ENCODE measurements at places on chromosomes 1 and 21. TPM values are rescaled to one million over a fixed set of nuclear protein-coding genes. Genes with fewer than 3 reads are reported as not detected.

EPHB2 gene
- 55.5 TPM for total RNA-seq

EDARADD gene
- total RNA-seq, result 1.1 TPM

CELA2A gene
- not detected for total RNA-seq

HES2 gene
- total RNA-seq, result not detected

MYBPHL gene
- not detected for total RNA-seq

UBIAD1 gene
- 9.9 TPM for total RNA-seq

DVL1 gene
- total RNA-seq, result 11.7 TPM

ZNF669 gene
- 11.3 TPM for total RNA-seq

CKS1B gene
- 248 TPM for total RNA-seq

TPTE gene
- 3.7 TPM for total RNA-seq

DNA sequence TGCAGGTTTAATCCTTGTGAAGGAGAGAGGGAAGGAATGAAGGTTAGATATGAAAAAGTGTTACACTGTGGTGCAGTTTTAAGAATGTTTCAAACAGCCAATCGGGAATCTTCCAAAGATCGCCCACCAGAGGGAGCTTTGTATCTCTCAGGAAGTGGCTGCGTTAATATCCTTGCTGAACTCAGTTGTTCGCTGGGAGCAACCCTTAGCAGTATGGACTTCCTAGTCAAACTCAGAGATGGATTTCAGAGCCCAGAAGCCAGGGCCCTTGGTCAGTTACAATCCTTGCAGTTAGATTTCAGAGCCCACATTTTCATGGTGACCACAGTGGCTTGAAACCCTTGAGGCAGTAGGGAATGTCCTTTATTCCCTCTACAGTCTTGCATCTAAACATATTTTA, 136.2 kb downstream of the NTNG1 start:
- peak; percentile 21 for DNase-seq

GRCh38 chr1:165524639-165525285, 19.0 kb upstream of the LRRC52 start:
- DNase-seq, result no peak

- DNase-seq, result no peak
These were observed 598 bp upstream of the ADIPOR1 start for GRCh38 chr1:202958544-202959275.

- no peak for DNase-seq
These were observed 65.6 kb downstream of the OPTC start for GRCh38 chr1:203559523-203559922.

DNA sequence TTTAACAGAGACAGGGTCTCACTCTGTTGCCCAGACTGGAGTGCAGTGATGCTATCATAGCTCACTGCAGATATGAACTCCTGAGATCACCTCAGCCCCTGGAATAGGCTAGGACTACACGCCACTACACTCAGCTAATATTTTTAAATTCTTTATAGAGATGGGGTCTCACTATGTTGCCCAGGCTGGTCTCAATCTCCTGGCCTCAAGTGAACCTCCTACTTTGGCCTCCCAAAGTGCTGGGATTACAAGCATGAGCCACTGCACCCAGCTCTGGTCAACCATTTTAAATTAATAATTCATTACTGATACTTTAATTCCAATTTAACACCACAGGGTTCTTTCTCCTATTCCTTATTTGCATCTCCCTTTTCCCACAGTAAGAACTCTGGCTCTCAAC, 18.5 kb upstream of the EPS15 start:
- no peak for DNase-seq

DNA sequence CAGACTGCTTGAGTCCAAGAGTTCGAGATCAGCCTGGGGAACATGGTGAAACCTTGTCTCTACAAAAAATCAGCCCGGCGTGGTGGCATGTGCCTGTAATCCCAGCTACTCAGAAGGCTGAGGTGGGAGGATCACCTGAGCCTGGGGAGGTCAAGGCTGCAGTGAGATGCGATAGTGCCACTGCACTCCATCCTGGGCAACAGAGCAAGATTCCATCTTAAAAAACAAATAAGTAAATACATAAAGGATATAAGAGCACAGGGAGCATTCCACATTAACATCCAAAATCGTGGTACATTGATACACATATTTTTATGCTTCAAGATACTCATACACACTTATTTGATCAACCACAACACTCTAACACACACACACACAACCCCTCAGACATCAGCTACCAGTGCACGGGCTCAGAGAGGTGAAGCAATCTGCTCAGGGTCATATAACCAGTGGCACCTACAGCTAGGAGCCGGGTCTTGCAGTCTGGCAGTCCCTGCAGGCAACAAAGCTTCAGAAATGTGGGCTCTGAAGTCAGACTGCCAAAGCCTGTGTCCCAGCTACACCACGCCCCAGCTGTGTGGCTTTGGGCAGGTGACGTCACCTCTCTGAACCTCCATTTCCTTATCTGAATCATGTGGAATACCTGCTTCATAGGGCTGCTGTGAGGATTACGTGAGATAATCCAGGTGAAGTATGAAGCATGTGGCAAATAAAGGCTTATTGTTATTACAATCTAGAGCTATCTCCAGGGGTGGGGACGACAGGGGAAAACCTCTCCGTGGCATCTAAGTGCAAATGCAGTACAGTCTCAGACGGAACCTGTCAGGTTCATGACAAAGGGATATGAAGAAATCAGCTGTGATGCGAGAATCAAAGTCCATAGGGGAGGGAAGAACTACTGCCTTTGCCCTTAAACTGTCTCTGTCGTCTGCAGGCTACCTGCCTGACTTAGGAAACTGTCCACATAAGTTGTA, 4.8 kb upstream of the CRYBG2 start:
- DNase-seq, result no peak

DNA sequence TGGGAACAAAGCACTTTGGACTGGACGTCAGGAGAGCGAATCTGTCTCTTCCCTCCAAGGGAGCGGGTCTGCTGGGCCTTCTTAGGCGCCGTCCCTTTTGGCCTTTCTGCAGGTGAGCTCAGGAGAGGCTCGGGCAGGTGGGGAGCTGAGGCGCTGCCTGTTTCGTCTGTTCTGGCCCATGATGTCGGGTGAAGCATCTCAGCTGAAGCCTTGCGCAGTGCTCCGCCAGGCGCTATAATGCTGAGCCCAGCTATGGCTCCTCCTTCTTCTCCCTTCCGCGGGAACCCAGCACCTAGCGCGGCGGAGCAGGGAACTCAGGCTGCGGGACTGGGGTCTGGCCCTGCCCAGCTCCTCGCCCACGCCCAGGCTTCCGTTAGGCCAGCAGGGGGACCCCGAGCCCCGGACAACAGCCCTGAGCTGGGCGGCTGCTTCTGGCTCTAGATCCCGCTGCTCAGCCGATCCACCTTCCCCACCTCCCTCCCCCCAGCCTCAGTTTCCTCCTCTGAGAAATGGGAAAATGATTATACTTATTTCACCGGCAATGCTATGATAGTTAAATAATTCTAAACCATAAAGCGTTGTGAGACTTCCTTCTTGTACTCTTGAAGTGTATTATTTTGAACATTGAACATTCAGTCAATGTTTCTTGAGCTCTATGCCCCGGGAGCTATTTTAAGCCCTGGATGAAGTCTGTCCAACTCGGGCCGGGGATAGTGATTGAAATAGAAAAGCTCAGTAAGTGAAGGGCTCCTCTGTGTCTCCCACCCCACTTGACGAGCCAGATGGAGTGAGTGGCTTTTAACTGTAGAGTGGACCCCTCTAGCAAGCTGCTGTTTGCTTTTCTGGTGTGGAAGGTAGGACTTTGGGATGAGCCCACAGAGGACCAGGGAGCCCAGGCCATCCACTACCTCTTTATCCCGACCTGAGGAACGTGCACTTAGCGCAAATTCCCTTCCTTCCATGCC, 9.6 kb upstream of the ADORA1 start:
- DNase-seq, result no peak

- DNase-seq, result no peak
These were observed 647.7 kb downstream of the LTN1 start for GRCh38 chr21:28344985-28345384.

- no peak for DNase-seq
These were observed 35.7 kb downstream of the KCND3 start for GRCh38 chr1:111953797-111954196.

DNA sequence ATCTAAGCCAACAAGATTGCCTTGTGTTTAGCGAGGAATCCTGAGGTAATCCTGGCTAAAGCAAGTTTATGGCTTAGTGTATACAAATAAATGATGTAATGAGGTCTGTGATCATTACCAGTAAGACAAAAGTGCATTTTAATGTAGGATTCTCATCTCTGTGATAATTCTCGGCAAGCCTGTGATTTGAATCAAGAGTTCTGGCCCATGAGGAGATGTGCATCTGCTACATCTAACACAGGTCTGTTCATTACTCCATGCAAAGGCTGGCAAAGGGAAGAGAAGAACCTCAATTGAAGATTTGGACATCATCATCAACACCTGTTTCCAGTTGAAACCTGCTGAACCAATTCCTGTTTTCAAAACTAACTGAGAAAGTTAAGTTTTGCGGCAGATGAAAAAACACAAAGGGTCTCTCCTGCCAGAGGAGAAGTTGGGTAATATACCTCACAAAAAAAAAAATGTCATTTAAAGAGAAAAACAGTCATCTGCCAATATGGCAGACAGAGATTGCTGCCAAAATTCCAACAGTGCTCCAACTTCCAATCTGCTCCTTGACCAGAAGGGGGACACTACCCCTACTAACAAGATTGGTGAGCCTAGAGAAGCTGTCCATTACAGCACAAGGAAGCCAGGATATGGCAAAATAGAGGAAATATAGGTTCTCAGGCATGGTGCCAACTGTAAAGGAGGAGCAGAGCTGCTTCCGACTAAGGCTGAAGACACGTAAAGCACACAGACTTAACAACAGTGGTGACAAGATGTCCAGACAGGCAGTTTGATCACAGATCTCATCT, 453.7 kb downstream of the TTLL7 start:
- peak; percentile 13 for DNase-seq

All from H4 (cell line).